Airway epithelial cell (primary cell): ENCODE measurements at places on chromosomes 6 and 20. TPM values are rescaled to one million over a fixed set of nuclear protein-coding genes. Genes with fewer than 3 reads are reported as not detected.

The FNDC1 gene
- 0.07 TPM in 1 of 2 replicates, not detected in the other for total RNA-seq

The FERMT1 gene
- total RNA-seq = 26.7 and 37.3 TPM in 2 replicates

The ZSCAN31 gene
- 4.2 and 5.0 TPM in 2 replicates for total RNA-seq

The GTSF1L gene
- total RNA-seq = not detected in 2 replicates

The NHSL1 gene
- 15.1 and 21.5 TPM in 2 replicates for total RNA-seq

The SLC22A7 gene
- total RNA-seq = not detected in 2 replicates

The RRAGD gene
- 0.99 and 1.5 TPM in 2 replicates for total RNA-seq

The OTOR gene
- not detected in 2 replicates for total RNA-seq

The IL17F gene
- not detected in 2 replicates for total RNA-seq

The RNF182 gene
- 0.07 TPM in 1 of 2 replicates, not detected in the other for total RNA-seq

The MEI4 gene
- not detected in 2 replicates for total RNA-seq

The HNF4A gene
- total RNA-seq = not detected in 2 replicates

The SLPI gene
- total RNA-seq = 466 and 502 TPM in 2 replicates

The KCNK5 gene
- total RNA-seq = 0.07 TPM in 1 of 2 replicates, not detected in the other

The ANKEF1 gene
- 6.6 and 9.0 TPM in 2 replicates for total RNA-seq

The VGLL2 gene
- total RNA-seq = not detected in 2 replicates

The HLA-DQB1 gene
- total RNA-seq = 0.21 and 2.0 TPM in 2 replicates

The JPH2 gene
- 0.14 and 0.19 TPM in 2 replicates for total RNA-seq

The ZNF341 gene
- total RNA-seq = 3.4 and 3.6 TPM in 2 replicates

The CCM2L gene
- not detected in 2 replicates for total RNA-seq

The ABHD16B gene
- total RNA-seq = not detected in 2 replicates

The THBS2 gene
- total RNA-seq = 3.3 and 3.9 TPM in 2 replicates

The RAET1L gene
- 23.0 and 27.2 TPM in 2 replicates for total RNA-seq

The COX4I2 gene
- not detected in 2 replicates for total RNA-seq

The ASF1A gene
- total RNA-seq = 10.9 and 16.1 TPM in 2 replicates

The COL21A1 gene
- total RNA-seq = 0.28 and 0.42 TPM in 2 replicates

The LAMA2 gene
- total RNA-seq = 0.37 and 0.49 TPM in 2 replicates
